ENCODE measurements at places on chromosomes 1 and 21.

- DNase-seq, result no peak
Measured at GRCh38 chr21:34559089-34559631, 47.1 kb upstream of the KCNE1 start.

DNA sequence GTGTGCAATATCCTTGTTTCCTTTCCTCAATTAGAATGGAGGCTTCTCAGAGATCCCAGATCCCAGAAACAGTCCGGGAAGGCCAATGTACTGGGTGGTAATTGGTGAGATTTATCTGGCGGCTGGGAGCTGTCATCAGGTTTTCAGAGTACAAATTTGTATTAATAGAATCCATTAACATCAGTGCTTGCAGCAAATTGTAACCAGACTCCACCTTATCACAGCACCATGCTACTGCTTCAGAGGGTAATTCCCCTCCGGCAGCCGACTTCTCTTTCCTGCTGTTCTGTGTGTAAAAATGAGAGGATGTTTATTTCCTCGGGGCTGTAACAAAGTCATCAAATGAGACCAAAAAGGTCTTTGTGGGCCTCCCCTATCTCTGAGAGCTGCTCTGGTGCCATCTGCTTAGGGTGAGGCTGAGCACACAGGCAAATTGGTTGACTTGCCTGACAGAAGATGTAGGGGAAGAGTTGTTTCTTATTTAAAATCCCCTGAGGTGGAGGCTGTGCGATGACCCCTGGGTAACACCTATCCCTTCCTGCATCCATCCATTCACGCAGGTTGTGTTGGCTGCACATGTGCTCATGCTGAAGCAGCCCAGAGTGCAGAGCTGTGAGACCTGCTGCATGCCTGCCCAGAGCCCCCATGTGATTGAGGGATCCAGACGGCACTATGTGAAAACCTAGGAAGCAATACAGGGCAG is 19.2 kb downstream of the NFASC start:
- no peak for DNase-seq

- DNase-seq, result no peak
Measured at GRCh38 chr21:25871566-25871965, 136.8 kb downstream of the GABPA start.

- DNase-seq, result no peak
Measured at GRCh38 chr1:202821467-202821866, 10.7 kb downstream of the PCAT6 start.

GRCh38 chr1:18100491-18101063 is 7.0 kb upstream of the IGSF21 start:
- DNase-seq, result no peak

GRCh38 chr21:42830456-42831455 is 48.6 kb downstream of the WDR4 start:
- DNase-seq, result no peak

DNA sequence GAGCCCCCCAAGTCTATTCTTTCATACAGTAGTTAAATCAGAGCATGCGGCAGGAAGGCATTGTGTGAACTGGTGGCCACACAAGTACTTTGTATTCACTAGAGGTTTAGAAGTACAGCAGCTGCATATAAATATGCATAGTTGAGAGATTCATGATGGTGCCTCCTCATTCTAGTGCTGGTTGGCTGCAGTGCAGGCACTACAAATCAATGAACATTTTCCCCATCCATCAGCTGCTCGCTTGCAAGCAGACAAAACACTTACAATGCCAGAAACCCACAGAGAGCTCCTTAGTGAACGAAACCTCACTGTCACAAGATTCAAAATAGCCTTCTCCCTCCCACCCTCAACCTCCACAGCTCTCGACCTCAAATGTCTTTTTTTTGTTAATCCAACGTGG is 726.2 kb downstream of the USP25 start:
- DNase-seq, result no peak

DNA sequence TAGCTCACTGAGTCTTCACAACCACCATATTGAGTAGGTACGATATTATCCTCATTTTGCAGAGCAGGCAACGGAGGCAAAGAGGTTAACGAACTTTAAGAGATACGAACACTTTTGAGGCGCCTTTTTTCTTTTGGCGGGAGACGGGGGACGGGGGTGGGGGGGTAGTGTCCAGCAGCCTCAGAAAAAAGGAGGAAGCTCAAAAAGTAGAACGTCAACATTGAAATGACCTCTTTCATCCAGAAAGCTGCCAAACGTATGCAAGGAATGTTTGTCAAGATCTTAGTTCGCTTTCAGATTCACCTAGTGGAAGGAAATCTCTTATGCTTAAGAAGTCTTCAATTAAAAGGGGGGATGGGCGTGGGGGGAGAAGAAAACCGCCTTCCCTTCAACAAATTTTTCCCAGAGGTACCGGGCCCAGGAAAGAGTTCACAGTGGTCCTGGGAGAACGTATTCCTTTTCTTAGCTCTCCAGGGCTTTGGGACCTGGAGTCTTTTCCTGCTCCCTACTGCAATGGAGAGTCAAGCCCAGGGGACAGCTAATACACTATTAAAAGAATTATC is 1.1 kb upstream of the PCAT6 start:
- DNase-seq, result no peak

DNA sequence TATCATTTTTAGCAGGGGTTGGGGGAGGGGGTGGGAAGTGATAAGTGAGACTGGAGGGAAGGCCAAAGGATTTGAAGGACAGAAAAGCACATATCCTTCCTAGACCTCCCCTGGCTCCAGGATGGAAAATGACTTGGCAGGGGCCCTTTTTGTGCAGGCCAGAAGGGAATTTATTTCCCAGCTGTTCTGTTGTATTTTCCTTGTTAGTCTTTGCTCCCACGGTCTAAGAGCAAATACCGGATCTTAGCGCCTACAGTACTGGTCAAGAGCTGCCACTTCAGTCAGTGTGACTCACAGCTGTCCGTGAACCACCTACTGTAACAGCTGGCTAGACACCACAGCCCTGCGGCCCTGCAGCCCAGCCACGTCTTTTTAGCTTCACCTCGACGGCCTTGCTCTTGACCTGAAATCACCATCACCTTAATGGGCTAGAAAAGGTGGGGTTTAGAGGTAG is 51.0 kb upstream of the ERRFI1 start:
- no peak for DNase-seq

DNA sequence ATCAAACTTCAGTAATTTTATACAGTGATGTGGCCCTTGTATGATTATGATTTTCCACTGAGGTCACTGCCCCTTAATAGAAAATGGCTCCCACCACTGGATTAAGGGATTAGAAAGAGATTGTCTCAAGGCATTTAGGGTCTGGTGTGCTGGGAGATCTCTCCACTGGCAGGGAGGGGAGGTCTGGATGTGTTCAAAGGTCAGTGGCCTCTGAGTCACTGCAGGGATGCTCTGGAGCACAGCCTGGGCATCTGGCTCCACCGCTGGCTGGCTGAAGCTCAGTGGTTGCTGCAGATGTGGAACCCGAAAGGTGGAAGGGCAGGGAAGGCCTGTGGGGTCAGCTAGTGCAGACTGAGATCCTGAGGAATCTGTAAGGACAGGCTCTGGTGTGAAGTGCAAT is 18.3 kb upstream of the CHI3L1 start:
- DNase-seq, result no peak

- no peak for DNase-seq
Measured at GRCh38 chr1:13899856-13900255, 199.9 kb downstream of the PRDM2 start.

- no peak for DNase-seq
Measured at GRCh38 chr1:202624781-202625108, 85.5 kb downstream of the SYT2 start.

DNA sequence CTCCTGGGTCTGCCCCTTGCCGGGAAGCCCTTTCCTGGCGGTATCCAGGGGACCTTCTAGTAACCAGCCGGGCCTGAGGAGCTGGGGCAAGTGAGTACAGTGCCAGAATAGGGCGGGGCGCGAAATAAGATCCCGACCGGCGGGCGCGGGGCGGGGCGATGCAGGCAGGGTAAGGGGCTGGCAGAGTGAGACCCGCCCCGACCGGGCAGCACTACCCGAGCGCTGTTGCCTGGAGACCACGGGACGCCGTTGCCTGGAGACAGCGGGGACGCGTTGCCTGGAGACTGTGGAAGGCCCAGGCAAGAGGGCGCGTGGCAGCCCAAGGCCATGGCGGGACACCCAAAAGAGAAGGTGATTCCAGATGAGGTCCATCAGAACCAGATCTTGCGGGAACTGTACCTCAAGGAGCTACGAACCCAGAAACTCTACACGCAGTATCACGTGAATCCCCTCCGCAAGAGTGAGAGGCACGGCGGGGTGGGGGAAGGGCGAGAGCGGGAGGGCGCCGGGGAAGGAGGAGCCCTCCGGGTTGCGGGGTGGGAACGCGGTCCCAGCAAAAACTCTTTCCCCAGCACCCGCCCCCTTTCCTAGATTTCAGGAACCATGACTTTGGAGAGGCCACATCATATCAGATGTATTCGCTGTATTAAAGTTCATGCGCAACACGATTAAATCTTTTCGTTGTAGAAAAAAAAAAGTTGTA is 24.3 kb downstream of the EBNA1BP2 start:
- no peak for DNase-seq

DNA sequence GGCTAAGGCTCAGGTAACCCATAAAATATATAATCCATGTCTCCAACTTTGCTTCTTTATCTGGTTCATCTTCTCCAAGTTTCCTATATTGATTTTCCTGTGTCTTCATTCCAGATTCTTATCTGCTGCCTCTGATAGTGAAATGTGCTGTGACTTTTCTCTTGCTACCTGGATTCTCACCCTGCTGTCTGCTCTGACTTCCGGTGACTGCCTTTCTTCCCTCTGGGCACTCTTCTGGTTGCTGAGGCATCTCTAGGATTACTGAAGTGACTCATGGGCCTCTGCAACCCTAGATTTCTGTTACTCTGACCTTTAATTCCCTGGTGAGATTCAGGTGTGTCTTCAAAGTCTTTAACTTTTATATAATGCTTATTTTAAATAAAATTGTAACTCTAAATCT is 46.9 kb downstream of the GIPC2 start:
- DNase-seq, result no peak

Measured in stimulated activated CD8-positive, alpha-beta memory T cell treated with anti-CD3 and anti-CD28 coated beads, Interleukin-12 subunit alpha, Interleukin-12 subunit beta, amount 100 ng/mL, for 4 hours (primary cell).